Muscle of back (tissue), 13 donors: ENCODE measurements at places on chromosomes 12 and 14.

DNA sequence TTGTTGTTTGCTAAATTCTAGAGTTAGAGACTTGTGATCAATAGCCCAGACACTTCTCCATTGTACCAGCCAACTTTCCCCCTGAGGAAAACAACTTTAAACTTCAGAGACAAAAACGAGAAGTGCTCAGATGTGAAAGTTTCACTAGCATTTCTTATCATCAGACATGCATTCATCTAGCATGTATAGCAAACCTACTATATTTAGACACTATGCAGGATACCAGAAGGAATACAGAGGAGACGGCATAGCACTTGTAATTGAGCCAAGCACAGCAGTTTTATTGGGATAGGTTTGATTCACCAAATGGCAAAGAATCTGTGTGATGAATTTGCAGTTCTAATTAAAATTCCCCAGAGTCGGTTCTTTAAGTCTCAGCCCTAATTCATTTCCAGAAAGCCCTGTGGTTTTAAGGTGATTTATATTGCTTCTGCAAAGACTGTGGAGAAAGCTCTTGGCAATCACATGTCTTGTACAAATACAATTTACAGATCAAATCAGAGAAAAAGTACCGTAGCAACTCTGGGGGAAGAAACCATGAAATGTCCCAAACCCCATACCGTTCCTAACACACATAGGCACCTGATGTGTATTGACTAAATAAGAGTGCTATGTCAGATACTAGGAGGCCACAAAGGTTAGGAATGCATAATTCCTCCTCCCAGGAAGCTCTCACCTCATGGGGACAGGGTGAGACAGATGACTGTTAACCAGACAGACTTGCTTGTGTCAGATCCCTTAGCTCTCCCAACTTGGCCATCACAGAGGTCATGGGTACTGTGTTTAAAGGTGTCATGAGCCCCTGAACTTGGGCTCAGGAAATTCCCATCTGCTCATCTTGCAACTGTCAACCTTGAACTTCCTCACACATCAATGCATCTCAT is 69.6 kb upstream of the KRAS start:
- no peak for DNase-seq

DNA sequence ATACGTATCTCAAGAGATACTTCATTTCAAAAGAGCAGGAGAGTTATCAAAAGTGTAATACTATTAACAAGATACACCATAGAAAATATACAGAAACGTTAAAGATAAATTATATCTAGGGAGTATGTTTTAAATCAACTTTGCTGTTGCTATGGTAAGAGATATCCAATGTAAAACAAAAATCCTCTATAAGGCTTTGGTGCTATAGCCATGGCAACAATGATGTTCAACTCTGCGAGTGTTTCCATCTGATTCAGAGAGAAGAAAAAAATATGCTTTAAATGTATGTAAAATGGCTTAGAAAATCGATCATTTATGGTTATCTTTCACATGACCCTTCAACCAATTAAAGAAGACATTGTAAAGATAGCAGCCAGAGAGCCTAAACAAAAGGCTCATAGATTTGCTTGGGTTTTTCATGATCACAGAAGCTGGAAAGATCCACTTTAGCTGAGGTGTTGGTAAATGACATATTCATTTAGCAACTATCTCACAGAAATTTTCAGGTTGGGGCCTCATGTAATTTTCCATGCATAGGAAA is 387.0 kb upstream of the GARIN6 start:
- no peak for DNase-seq

GRCh38 chr14:72907886-72908285 is 14.0 kb upstream of the DPF3 start:
- no peak for DNase-seq

DNA sequence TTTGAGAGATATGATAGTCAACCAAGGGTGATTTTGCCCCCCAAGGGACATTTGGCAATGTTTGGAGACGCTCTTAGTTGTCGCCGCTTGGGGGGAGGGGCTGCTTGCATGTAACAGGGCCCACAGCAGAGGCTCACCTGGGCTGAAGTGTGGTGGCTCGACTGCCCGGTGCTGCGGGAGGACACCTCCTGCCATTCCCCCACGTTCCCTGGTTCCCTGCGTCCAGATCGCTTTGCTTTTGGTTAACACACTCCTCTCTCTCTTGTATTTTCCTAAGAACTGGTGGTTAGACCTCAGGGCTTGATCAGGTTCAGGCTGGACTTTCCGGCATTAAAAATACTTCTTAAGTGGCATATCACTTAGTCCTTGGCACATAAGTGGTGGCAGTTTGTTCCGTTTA is 18.9 kb downstream of the PPP2R5C start:
- no peak for DNase-seq

DNA sequence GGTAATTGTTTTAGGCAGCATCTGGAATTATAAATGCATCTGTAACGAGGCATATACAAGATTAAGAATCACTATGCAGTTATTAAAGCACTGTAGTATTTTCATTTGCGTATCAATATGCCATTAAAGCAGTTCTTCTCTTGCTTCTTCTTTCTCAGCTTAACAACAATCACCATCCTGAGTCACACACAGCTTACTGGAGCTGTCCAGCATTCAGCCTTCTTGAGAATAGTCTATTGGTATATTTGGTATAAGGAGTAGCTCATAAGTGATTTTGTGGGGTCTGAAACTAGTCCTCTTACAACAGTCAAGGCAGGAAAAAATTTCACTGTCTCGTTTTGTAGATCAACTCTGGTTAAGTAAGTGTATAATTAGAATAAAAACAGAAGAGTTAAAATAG is 523.0 kb upstream of the FOXG1 start:
- DNase-seq: peak; percentile 21
